Activated naive CD8-positive, alpha-beta T cell treated with anti-CD3 and anti-CD28 coated beads for 36 hours (primary cell): ENCODE measurements at places on chromosomes 12 and 14.
A peak's percentile ranks its signal among the peaks of the same experiment; 100 is the strongest.

DNA sequence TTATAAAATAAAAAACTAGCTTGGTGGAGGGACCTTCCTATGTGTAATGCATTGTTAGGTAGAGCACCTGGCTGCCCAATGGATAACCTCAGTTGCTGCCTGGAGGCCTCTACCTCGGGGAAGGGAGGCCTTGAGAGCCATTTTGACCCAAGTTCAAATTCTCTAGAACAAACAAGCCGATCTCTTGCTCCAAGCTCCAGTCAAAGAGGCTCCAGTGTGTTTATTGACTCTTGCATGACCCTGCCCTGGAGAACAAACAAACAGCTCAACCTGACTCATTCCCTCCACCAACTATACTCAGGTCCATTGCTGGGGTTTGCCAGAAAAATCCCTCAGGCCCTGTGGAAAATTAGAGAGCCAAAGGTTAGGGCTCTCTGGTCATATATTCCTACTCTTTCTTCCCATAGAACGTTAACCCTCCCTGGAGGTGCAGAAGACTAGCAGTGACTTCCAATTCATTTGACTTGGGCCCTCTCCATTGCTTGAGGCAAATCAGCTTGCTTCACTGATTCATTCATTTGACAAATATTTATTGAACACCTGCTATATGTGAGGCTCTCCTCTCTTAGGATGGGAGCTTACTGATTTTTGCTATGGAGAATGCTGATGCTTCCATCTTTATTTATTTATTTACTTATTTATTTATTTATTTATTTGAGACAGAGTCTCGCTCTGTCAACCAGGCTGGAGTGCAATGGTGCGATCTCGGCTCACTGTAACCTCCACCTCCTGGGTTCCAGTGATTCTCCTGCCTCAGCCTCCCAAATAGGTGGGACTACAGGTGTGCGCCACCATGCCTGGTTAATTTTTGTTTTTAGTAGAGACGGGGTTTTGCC lies 73.7 kb upstream of the CISTR start:
- DNase-seq, result no peak

- DNase-seq, result no peak
Observed at GRCh38 chr14:78071016-78071549, 99.1 kb upstream of the NRXN3 start.

DNA sequence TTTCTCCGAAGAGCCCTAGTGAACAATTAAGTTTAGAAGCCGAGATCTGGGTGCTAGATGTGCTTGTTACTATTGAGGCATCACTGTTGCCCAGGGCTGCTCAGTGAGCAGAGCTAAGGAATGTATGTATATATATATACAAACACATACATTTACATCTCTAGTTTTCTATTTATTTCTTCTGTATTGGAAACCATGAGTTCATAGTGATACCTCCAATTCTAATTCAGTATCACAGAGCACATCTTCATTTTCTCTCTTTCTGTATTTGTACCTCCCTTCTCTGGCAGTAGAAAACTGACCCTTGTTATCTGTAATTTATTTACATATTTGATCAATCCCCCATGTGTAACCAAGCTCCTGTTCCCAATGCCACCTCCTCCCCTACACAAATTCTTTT lies 40.7 kb upstream of the FUT8 start:
- no peak for DNase-seq

GRCh38 chr14:39318574-39318973 lies 84.9 kb downstream of the MIA2 start:
- DNase-seq, result no peak

GRCh38 chr12:106308611-106309010 lies 6.1 kb downstream of the TCP11L2 start:
- DNase-seq, result no peak

DNA sequence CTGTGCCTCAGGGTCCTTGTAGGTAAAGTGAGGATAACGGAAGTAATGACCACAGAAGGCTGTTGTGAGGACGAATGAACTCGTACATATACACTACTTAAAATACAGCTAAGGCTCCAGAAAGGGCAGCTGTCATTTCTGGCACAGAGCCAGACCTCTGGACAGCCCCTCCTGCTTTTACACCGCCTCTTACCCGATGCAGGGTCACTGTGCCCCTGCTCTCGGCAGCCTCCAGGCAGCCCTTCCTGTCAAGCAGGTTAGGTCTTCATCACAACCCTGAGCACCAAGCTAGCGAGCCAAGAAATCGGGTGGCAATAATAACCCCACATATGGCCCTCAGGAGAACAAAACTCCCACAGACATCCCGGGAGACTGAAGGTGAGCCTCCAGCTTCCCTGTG lies 8.5 kb downstream of the TMEM229B start:
- DNase-seq, result no peak

- DNase-seq, result no peak
Observed at GRCh38 chr14:92573761-92574498, 60.3 kb downstream of the RIN3 start.

DNA sequence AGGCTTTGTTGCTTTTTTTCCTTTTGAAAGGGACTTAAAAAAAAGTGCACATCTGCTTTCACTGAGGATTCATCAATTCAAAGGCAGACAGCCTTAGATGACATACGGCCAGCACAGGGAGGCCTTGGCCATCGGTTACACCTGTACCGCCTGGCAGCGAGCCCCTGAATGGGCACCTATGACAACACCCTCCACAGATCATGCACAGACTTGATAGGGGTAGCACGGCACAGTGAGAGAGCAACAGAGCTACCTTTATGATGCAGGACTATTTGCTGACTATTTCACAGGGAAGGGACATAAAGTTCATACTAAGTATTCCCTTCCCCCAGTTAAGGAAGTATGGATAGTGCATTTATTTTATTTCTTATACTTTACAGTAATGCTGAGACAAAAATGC lies 137.9 kb upstream of the ARID2 start:
- DNase-seq, result no peak

- DNase-seq, result peak; percentile 30
Observed at GRCh38 chr14:103628221-103628683, 759 bp upstream of the KLC1 start.

- DNase-seq, result no peak
Observed at GRCh38 chr12:32841061-32841460, 55.5 kb downstream of the PKP2 start.

DNA sequence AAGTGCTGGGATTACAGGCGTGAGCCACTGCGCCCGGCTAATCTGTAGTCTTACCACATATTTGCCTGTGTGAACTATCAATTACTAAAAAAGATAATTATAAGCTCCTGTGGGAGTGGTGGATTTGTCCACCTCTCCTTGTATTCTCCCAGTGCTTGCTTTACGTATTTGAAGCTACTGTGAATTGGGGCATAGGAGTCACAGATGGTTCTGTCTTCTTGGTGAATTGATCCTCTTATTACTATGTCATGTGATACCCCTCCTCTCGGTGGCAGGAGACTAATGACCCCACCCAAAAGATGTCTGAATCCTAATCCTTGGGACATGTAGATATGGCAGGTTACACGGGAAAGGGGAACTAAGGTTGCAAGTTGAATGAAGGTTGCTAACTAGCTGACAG lies 11.8 kb downstream of the GPR132 start:
- DNase-seq, result no peak

DNA sequence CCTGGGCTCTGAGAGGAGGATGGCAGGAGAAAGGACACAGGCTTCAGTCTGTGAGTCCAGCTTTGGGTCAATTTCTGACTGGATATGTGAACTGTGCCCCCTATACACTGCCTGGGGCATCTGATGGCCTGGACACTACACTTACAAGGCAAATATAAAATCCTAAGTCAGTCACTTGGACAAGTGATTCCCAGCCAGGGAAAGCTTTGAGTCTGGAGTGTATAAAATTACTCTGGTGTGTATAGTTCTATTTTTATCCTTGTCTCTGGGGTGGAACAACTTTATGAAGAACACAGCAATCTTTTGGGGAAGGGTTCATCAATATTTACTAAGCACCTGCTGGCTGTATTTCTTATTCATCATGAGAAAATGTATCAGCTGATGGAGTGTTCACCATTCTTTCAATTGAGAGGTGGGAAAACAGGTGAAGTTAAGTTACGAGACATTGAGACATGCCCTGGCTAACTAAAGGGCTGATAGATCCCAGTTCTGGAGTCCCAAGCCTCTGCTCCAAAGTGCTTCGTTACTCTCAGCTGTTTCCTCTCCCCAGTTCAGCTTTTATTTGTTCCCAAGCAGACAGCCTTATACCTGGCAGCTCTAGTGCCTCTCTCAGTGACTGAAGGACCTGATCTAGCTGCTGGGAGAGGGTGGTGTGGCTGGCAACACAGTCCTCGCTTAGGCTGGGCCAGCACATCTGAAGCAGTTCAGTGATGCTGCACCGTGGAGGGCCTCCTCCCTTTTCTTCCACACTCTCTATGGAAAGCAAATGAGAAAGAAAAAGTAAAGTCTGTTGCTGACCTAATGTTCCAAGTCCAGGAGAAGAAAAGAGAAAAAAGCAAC lies 30.9 kb downstream of the ZFYVE26 start:
- DNase-seq, result no peak

DNA sequence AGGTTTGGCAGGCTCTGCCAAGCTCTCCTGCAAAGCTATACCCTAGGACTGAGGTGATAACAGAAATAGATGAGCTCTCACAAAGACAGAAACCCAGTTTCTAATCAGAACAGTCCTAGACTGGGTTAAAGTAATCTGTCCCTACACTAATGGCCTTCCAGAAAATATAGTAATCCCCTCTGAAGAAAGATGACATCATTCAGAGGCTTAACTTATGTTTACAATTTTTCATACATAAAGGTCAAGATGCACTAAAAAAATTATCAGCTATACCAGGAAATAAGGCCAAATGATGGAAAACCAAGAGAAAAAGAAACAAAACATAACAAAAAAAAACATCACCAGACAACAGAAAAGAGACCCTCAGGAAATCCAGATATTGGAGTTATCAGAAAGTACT lies 4.9 kb upstream of the WASHC4 start:
- DNase-seq, result no peak

DNA sequence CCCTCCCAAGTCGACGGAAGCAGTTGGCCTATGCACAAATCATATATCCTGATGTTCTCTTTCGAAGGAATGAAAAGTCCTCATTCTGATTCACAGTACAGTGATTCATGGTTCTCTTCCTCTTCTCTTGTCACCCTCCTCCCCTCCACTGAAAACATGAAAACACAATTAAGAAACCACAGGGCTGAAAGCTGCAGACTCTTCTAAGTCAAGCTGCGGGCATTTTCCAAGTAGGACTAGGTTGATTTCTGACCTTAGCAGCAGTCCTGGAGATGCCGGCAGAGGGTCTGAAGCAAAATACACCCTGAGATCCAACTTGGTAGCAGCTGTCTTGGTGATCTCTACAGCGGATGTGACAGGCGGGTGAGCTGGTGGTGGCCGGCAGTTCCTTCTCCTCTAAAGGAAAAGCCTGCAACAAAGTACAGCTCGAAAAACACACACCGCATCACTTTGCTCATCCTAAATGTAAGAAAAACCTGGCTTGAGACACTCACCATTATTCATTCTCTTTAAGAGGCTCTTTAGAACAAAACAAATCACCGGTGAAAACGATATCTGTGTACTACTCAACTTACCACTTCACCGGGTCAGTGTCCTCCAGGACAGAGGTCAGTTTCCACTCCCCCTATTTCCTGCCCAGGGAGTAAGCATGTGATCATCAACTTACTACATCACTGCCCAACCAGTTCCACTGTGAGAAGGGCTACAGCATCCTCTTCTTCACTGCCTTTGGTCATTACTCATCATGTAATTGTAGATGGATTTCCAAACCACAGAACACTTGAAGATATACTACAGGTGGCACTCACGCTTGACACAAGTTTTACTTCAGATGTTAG lies 6.0 kb downstream of the TMCC3 start:
- DNase-seq, result peak; percentile 10

- peak; percentile 79 for DNase-seq
Observed at GRCh38 chr12:7108796-7109571, at the start of gene C1RL. Gene C1RL, minus strand, starts transcription at chr12:7109214. Its CDS starts 34 bp downstream, at chr12:7109180.

DNA sequence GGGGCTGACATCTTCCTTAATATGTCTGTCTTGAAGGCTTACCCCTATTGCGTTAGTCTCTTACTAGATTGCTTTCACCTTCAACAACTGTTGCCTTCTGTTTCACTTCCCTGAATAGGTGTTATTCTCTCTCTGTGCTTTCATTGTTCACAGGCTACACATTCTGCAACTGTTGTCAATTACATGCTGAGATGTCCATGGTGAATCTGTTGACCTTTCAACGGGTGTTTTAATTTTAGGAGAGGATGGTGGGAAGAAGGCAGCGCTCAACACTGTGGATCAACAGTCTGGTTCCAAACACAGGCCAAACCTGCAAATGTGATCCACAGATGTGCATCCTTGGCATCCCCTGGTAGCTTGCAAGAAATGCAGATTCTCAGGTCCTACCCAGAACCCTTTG lies 101.9 kb downstream of the DACT1 start:
- no peak for DNase-seq

DNA sequence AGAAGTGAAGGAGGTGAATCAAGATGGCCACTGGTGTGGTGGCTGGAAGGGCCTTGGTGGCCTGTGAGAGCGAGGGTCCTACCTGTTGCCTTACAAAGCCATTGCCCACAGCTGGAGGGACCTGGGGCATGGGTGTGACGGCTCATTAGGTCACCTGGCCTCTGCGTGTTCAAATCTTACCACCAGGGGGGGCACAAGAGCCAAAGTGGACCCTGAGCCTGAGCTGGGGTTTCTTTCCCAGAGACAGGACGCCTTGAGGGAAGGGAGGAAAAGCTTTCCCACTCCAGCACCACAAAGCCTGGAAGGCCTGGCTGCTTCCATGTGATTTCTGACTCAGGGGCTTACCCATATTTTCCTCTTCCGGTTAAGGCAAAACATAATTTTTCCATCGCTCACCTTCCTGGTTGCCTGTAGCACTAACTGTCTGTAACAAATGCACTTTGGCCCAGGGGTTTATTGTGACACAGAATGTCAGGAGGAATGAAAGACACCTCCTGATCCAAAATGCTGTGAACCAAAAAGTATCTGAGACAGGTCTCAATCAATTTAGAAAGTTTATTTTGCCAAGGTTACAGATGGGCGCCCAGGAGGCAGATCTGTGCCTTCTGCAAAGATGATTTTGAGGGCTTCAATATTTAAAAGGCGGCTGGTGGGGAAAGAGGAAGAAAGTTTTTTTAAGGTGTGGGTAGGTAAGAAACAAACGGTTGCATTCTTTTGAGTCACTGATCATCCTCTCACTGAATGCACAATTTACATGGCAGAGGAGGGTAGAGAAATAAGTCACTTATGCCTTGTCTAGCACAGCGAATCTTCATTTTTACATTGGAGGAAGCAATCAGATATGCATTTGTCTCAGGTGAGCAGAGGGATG lies 4.3 kb upstream of the CD9 start:
- peak; percentile 65 for DNase-seq
